ENCODE measurements at places on chromosomes 4 and X.

- no peak for DNase-seq
Observed at GRCh38 chrX:42809569-42809968, 31.6 kb upstream of the PPP1R2C start.

- DNase-seq, result peak; percentile 42
Observed at GRCh38 chr4:90357117-90357710, 230.0 kb downstream of the CCSER1 start.

DNA sequence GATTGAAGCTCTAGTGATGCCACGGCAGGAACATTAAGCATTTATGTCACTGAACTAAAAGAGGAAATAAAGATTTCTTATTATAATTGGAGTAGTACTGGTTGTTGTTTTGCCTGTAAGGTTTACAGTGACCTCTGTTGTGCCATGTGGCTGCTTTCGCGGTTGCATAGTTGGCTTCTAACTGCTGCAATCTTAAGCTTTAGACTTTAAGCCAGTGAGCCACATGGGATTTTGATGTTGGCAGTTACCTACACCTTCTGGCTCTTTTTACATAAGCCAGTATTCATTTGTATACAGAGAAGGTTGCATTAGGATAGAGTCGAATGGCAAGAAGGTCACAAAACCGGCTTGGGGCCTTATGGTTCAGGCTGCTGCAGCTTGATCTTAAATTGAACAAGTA lies 1311.6 kb downstream of the RAPGEF2 start:
- DNase-seq, result no peak

DNA sequence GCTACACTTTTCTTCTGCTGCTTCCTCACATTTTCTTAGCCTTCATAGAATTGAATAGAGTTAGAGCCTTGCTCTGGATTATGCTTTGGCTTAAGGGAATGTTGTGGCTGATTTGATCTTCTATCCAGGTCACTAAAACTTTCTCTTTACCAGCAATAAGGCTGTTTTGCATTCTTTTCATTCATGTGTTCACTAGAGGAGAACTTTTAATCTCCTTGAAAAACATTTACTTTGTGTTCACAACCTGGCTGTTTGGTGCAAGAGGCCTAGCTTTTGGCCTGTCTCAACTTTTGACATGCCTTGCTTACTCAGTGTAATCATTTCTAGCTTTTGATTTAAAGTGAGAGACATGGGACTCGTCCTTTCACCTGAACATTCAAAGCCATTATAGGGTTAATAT lies 87.7 kb upstream of the RAB40AL start:
- DNase-seq, result no peak

DNA sequence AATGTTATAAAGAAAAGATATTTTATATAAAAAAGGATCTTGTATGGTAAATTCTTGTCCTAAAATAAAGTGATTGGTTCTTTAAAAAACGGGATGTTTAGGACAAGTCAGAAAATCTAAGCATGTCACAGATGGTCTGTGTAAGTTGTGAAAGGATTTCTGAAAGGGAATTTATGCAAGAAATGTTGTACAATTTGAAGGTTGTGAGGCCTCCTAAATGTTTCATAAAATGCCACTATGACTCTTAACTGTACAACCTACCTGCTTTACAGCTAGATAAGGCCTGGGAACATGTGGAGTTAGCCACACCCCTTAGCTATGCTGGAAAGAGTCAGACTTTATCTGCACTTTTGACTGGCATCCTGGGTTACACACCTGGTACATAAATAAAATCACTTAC lies 951.5 kb upstream of the POU3F4 start:
- no peak for DNase-seq

- no peak for DNase-seq
Observed at GRCh38 chrX:42803320-42803719, 25.4 kb upstream of the PPP1R2C start.

Measured in neuronal stem cell (in vitro differentiated cells).